AG09319 (cell line): ENCODE measurements at places on chromosomes 7 and 10.

DNA sequence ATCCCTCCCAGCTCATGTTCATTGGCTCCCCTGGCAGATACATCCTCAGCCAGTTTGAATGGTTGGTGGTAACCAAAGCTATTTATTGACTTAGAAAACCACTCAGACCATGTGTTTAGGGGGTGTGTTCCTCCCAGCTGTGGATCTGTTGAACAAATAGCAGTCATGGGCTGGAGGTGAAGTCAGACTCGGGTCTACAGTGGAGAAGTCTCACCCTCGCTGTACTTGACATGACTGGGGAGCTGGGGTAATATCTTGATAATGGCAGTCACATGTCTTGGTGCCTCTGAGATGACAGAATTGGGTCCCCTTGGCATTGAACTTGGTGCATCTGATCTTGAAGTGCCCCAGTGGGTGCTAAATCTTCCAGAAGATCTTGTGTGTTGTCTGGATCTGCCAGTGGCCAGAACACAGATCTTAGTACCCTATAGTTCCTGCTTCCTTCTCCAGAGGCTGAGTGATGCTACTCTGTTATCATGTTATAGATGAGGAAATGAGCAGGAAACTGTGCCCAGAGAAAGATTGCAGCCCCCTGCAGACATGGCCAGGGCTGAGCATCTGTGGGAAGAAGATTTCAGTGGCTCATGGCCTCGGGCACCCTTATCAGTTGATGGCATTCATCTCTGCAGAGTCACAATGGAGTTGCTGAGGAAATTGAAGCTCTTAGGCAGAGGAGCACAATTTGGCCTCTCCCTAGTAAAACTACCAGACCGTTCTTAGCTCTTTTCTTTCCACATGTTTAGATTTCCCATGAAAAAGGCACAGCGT lies 50.4 kb downstream of the ADRA2A start:
- no peak for DNase-seq

DNA sequence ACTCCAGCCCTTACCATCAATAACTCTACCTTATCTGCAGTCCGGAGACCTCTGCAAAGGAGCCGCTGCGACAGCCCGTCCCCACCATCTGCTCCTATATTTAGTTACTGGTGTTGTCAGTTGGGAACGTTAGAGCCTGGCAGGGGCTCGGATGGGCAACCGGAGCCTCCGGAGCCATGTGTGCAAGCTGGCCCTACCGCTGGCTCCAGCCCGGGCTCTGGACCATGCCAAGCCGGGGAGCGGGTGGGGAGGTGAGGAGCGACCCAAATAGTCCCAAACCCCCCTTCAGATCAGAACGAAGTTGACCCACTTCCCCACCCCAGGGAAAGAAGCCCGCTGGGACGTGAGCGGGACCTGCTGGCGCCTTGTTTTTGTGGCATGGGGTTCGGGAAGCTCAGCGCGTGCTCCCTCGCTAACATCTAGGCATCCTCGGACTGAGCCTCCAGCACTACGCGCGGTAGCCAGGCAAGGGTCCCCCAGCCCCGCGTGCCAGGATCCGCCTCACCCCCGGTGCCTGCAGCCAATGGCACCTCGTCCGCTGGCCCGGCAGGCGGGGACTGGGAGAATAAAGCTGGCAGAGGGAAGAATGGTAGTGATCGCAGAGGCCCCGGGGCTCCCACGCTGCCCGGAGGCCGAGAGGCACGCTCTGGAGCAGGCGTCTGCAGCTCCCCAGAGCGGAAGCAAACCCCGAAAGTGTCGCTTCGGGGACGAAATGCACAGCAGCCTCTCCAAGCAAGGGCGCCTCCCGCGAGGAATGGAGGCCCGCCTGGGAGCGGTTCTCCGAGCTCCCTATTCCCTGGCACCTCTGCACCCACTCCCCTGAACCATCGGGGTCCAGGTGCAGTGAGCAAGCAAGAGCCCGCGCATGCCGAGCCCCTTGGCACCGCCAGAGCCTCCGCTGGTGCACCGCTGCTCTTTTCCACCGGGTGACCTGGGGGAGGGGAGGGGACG lies 679 bp downstream of the LRRC20 start:
- no peak for DNase-seq

DNA sequence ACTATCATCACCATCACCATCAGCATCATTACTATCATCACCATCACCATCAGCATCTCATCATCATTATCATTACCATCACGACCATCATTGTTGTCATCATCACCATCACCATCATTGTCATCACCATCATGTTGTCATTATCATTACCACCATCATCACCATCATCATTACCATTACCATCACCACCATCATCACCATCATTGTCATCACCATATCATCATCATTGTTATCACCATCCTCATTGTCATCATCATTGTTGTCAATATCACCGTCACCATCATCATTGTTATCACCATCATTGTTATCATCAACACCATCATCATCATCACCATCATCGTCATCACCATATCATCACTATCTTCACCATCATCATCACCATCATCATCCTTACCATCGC lies 124.3 kb downstream of the PTPRN2 start:
- DNase-seq: no peak

DNA sequence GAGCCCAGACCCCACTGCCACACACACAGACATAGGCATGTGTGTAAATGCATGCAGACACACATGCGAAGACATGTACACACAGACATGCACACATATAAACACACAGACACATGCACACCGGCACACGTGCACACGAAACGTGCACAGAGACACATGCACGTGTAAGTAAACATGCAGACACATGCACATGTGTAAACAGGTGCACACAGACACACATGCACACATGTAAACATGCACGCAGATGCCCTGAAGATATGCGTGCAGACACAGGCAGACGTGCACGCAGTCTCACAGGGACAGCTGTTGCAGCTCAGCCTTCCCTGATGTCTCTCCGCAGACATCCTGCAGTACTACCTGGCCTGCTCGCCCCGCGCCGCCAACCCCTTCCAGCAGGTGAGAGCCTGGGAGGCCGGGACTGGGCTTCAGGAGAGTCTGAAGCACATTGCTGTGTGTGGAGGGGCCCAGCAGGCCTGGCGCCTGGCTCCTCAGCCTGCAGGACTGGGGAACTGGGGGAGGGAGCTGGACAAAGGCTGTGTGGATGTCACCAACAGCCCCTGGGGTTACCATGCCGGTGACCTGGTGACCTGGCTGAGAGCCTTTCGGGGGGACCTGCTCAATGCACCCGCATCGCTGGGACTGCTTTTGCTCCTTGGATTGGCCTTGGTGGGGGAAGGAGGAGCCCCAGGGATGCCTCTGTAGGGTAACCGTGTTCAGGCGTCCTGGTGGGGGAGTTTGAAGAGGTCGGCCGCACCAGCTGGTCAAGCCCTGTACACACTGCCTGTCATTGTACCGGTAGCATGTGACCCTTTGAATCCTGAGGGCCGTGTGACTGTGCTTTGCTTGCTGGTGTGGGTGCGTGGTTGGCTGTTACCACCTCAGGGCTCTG lies 20.3 kb downstream of the TTYH3 start:
- no peak for DNase-seq

GRCh38 chr7:36040679-36041078 lies 112.4 kb upstream of the EEPD1 start:
- no peak for DNase-seq

GRCh38 chr7:77923419-77923818 lies 124.8 kb downstream of the PHTF2 start:
- no peak for DNase-seq
